Mesenteric fat pad (tissue), 1 donor: ENCODE measurements at places on chromosomes 7 and 10. TPM values are rescaled to one million over a fixed set of nuclear protein-coding genes. Genes with fewer than 3 reads are reported as not detected.

Gene DOCK1
- total RNA-seq: 46.0 TPM

Gene EPHA1
- total RNA-seq: 0.22 TPM

Gene SLC18A3
- not detected for total RNA-seq

Gene MXI1
- total RNA-seq: 23.7 TPM

Gene C10orf71
- not detected for total RNA-seq

- DNase-seq: no peak
Observed at GRCh38 chr10:129972145-129972965, 8.3 kb upstream of the EBF3 start.

DNA sequence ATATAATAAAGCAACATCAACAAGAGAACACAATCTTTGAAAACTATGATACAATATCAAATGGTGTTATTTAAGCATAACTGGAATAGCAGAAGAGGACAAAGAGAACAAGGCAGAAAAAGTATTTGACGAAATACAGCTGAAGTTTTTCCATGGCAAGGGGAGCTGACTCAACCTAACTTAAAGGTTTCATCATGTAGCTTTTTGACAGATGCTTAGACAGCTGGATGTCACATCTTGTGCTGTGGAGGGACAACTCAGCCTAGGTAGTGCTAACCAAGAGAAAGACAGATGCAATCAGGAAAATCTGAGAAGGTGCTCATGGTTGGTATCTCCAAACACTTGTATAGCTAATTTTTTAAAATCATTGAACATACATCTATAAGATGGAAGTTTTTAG lies 208.2 kb downstream of the TFEC start:
- no peak for DNase-seq

Gene MKRN1
- total RNA-seq: 58.5 TPM

- DNase-seq: no peak
Observed at GRCh38 chr7:153354071-153354470, 594.5 kb downstream of the ACTR3B start.

Gene CTBP2
- 56.5 TPM for total RNA-seq

- no peak for DNase-seq
Observed at GRCh38 chr10:124996854-124997215, 54.9 kb downstream of the ZRANB1 start.

- DNase-seq: no peak
Observed at GRCh38 chr7:14839307-14839706, 63.2 kb downstream of the DGKB start.

DNA sequence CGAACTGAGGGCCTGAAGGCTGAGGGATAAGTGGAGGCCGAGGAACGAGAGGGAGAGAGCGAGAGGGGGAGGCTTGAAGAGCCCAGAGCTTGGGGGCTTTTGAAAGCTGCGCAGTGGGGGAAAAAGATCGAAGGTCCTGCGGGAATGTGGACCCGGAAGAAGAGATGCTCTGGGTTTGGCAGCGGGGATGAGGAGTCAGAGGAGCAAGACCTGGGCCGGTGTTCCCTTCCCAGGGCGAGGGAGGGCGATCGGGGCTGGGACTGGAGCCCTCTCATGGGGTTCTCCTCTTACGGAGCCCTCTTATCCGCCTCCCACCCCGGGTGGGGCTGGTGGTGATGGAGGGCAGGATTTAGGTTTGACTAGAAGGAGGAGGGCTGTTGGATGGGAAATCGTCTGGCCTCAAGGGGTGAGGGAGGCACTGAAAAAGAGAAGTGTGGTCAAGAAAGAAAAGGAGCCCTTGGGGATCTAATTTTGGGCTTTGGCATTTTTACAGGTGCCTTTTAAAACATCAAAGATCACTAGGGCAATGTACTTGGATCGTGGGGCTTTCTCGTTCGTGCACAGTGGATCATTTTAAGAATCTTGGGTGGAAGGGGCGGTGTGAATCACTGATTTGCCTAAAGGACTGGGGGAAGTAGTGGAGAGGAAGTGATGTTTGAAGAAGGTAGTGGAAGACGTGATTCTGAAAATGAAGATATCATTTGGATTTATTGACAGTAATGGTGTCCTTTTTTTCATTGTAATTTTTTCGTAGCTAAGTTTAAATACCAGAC lies 637 bp downstream of the SAMD8 start:
- peak; percentile 90 for DNase-seq

Gene CHAT
- not detected for total RNA-seq

Gene PDE1C
- 2.2 TPM for total RNA-seq

DNA sequence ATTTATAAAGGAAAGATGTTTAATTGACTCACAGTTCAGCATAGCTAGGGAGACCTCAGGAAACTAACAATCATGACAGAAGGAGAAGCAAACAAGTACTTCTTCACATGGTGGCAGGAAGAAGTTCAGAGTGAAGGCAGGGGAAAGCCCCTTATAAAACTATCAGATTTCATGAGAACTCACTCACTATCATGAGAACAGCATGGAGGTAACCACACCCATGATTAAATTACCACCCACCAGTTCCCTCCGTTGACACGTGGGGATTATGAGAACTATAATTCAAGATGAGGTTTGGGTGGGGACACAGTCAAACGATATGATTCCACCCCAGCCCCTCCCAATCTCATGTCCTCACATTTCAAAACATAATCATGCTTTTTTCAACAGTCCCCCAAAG lies 124.2 kb upstream of the PCGF5 start:
- no peak for DNase-seq

GRCh38 chr7:23003505-23004246 lies 10.3 kb downstream of the HYCC1 start:
- no peak for DNase-seq

GRCh38 chr7:20681258-20681882 lies 65.9 kb downstream of the ABCB5 start:
- no peak for DNase-seq
